ENCODE measurements at places on chromosomes 3 and 15.

GRCh38 chr3:118269537-118270125 lies 765.0 kb downstream of the IGSF11 start:
- no peak for DNase-seq

DNA sequence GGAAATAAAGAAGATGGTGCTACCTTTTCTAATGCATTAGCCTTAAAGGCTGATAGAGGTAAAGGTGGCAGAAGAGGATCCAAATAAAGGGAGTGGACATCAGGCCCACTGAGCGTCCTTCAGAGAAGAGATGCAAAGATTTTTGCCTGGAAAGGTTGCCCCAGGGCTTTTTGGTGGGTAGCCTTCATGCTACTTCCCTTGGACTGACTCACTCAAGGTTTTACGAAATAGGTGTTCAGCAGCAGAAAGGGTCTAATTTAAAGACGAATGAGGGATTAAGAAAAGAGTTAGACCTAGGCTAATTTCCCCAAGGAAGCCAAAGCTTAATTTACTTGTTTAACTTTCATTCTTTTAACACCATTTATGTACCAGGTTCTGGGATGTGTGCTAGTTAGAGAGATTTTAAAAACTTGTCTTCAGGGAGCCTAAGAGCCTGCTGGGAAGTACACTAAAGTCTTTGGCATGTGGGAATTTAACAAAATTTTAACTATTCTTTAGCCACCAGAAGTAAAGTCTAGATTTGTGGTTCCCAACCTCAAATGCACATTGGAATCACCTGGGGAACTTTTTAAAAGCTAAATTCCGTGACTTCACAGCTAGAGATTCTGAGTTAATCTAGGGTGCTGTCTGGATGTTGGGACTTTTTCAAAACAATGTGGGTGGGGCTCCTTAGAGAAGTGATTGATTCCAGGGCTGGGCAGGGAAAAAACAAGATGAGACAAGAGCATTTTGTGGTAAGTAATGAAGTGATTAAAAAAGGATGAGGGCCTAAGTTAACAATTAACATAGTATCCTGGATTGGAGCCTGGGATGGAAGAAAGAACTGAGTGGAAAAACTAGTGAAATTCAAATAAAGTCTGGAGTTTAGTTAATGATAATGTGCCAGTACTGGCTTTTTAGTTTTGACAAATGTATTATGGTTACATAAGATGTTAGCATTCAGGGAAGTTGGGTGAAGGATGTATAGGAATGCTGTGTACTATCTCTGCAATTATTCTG lies 3.4 kb downstream of the IL20RB start:
- no peak for DNase-seq

GRCh38 chr3:12662593-12663400 lies 1.1 kb downstream of the RAF1 start:
- DNase-seq = peak; percentile 84

- DNase-seq = no peak
These were observed 18.9 kb upstream of the EXOG start for GRCh38 chr3:38477057-38477820.

- no peak for DNase-seq
These were observed 408.0 kb downstream of the MECOM start for GRCh38 chr3:169255511-169255910.

DNA sequence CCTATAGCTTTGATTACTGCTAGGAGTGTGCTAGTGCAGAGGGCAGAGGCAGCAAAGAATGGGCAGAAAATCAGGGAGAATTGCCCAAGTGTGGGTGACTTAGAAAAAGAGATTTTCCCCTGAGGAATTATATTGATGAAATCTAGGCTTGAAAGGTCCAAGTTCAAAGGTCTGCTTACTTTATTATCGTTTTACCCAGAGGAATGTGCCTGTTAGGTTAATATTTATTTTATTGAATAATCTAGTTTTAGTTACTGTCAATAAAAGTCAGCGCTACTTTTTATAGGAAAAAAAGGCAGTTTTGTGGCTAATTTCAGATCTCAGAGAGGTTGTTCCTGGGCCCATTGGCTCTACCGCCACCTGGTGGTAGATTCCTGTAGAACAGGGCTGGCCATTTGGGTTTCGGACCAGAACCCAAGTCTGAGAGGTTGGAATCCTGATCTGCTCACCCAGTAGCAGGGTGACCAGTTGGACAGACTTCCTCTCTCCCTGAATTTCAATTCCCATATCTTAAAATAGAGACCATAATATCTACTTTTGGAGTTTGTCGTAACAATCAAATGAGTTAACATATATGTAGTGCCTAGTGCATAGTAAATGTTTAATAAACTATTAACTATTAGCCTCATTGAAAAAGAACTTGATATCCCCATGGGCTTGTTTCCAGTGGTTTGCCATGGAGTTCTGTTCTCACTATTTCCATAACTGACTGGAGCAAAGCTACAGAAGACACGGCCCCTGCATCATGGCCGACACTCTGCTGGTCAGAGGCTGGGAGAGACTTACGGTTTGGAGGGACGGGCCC lies 62.7 kb upstream of the ZNF148 start:
- peak; percentile 48 for DNase-seq

DNA sequence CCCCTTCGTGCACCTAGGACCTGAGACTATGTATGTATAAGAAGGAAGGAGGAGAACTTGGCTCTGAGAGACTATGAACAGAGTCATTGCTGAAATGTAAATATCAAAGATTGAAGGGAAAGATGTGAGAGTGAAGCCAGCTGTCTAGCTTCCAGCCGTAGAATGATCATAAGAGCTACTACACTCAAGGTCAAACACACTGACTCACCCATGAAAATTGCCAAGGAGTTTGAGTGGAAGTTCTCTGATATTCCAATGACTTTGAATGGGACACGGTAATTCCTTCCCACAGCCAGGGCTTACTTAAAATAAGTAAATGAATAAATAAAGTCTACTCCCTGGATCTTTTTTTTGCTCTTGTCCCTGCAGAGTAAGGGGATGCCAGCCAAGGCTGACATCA lies 398.9 kb upstream of the TPRG1 start:
- DNase-seq = no peak

DNA sequence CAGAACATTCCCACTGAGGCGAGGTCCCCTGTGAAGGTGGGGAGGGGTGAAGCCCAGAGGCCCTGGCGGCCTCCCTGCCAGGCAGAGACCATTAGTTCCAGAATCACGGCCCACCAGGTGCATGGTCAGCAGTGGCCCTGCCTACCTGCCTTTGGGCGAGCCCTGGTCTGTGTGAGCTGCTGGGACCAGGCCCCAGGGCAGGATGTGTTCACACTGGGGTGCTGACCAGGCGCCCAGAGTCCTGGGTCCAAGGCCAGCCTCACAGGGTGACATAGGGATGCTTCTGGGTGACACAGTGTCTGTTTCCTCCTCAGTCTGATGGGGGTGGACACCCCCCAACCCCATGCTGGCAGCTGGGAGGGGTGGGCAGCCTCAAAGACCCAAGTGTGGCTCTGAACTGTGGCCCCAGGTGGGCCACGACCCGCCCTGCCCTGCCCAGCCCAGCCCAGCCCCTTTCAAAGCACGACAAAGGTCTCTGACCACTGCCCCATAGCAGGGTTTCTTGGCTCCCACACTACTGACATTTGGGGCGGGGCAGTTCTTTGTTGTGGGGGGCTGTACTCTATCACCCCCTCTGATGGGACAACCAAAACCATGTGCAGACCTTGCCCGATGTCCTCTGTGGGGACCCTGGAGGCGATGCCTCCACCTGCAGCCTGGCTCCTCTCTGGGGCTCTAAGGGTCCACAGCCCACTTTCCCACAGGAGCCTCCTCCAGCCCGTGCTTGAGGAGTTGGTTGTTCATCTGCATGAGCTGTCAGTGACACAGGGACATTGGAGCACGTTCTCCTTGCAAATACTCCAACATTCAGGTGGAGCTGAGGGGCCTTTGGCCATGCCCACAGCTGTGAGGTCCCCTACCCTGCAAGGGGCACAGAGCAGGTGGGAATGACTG lies 44.8 kb upstream of the SLC41A3 start:
- DNase-seq = no peak

GRCh38 chr3:40130721-40131120 lies 178.8 kb upstream of the EIF1B start:
- peak; percentile 36 for DNase-seq

DNA sequence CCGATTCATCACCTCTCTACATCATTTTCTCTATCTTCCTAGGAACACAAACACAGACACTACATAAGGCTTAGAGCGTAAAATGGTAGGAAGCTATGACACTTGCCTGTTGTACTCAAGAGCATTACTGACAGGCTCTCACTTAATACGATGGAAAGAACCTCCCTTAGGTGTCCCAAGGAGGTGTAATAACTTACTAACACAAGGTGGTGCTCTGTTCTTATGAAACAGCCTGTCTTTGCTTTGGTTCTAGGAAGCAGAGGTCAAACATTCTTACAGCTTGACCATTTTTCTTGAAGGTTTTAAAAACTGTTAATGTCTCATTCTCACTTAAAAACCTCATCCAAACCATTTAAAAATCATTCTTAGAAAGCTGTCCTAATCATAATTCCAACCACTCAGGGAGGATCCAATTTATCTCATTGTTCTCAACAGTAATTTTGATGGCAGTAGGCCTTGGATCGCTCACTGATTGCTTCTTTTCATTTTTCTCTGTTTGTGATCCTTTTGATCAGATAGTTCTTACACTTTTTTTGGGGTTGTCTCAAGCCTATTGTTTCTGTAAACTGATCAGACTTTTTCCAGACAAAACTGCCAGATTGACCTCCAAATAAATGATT lies 317.8 kb upstream of the AGTR1 start:
- peak; percentile 79 for DNase-seq

GRCh38 chr3:126083913-126084767 lies at the start of gene SLC41A3:
Gene SLC41A3, minus strand, starts transcription at chr3:126084124. Its CDS starts 15,905 bp downstream, at chr3:126068219.
- peak; percentile 84 for DNase-seq

- no peak for DNase-seq
These were observed 197.9 kb downstream of the RYR3 start for GRCh38 chr15:33508703-33509102.

GRCh38 chr3:23685541-23686258 lies 120.1 kb upstream of the UBE2E1 start:
- peak; percentile 95 for DNase-seq

DNA sequence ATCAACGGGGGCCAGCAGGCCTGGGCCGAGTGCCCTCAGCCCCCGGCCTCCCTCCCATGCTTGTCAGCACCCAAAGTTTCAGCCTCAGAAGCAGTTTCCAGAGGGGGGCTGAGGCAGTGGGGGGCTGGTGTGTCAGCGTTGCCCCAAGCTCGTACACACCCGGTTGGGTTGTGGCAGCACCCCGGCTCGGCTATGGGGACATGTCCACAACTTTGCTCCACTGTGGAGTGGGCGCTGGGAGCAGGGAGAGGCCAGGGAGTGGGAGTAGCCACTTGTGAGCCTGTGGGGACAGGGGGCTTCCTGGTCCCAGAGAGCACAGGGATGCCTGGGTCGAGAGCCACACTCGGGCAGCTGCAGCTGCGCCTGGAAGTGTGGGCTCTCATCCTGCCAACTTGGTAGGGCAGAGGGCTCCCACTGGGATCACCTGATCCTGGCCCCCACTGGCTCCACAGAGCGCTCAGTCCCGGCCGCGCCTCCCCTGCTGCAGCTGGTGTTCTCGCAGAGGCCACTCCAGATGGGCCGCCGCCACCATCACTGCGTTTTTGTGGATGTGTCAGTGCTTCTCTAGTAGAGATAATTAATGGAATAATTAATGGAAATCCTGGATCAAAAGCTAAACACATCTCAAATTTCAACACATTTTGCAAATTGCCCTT lies 75.1 kb downstream of the NR1D2 start:
- no peak for DNase-seq

DNA sequence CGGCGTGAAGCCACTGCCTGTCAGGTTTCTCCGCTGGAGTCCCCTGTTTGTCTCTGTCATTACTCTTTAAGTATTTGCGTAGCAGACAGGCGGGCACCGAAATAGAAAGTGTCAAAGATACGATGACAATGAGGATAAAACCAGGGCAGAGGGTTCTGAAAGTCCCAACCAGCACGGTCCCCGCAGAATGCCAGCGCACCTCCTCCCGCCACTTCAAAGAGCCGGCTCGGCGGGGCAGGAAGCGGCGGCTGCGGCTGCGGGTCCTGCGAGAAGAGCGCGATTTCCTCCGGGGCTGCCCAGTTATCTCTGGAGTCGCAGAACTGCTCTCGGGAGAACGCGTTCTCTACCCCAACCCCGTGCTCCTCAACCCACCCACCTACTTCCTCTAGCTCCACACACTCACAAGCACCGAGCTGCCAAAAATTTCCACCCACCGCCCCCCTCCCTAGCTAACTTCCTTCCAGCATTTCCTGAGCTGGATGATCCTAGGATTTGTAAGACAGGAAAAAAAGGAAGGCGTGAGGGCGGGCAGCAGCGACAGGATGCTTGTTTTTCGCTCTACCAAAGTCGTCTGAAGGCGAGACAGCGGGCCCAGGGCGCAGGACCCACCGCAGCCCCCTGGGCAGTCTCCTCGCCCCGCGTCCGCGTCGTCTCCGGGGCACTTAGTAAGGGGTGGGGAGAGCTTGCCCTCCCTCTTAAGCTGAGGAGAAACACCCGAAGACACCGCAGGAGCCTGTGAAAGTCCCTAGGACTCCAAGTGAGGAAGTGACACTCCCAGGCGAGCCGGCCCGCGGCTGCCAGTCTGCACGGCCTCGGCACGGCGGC lies at the start of gene ARHGAP31:
TSS of gene ARHGAP31 (plus strand) at position 513 of the 825 bp plus-strand sequence. CDS start 522 bp downstream, outside the sequence.
- DNase-seq = peak; percentile 86

DNA sequence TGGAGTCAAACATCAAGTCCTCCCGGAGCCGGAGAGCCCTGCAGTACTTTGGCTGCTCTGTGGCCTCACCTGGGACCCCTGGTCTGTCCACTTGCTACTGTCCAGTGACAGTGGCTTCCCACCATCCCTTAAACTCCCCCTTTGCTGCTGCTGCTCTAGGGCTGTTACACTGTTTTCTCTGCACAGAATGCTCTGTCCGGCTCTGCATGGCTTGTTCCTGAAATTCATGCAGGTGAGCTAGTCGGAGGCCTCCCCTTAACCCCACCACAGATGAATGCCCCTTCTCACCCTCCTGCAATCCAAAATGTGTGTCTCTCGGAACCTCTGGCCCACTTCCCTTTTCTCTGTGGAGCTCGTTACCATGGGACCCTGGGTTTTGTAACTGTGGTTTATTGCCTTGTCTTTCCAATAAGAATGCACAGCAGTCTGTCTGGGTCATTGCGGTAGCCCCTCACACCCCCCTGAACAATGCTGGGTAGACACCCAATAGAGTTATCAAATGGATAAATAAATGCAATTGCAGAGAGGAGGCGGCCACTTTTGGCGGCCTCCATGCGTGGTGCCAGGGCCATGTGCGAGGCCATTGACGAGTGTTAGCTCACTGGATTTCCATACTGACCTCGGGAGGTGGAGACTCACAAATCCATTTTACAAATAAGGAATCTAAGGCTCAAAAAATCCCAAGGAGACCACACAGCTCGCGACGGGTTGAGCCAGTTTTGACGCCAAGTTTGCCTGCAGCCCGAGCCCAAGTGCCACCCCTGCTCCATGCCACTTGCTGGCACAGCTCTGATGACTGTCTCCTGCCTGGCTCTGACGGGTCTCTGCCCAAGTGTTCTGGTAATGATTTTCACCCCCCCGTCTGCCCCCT lies 48.5 kb downstream of the RGMA start:
- no peak for DNase-seq

DNA sequence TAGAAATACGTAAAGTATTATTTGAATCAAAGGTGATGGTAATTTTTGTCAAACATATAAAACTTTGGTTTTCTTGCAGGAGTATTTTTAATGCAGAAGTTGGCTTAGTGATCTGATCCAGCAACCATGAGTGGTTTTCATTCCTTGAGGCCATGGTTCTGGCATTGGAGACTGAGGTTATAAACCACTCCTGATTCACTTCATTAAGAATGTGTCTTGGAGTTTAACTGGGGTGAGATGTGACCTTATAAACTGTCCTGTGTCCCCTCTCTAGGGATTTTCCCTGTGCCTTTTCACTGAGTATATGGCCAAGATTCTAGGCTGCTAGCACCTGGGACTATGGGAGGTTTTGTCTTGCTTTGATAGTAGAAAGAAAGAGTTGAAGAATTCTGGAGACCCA lies 94.3 kb downstream of the RYR3 start:
- no peak for DNase-seq

GRCh38 chr3:12495749-12496452 lies 11.6 kb downstream of the TSEN2 start:
- no peak for DNase-seq

Measured in RKO (cell line).